Fibroblast of skin of left quadriceps (primary cell): ENCODE measurements at places on chromosomes 16 and 17.

- DNase-seq, result no peak
Measured at GRCh38 chr17:74825952-74826719, 33.5 kb downstream of the GRIN2C start.

GRCh38 chr17:27381007-27381501 lies 75.2 kb upstream of the KSR1 start:
- DNase-seq, result no peak

DNA sequence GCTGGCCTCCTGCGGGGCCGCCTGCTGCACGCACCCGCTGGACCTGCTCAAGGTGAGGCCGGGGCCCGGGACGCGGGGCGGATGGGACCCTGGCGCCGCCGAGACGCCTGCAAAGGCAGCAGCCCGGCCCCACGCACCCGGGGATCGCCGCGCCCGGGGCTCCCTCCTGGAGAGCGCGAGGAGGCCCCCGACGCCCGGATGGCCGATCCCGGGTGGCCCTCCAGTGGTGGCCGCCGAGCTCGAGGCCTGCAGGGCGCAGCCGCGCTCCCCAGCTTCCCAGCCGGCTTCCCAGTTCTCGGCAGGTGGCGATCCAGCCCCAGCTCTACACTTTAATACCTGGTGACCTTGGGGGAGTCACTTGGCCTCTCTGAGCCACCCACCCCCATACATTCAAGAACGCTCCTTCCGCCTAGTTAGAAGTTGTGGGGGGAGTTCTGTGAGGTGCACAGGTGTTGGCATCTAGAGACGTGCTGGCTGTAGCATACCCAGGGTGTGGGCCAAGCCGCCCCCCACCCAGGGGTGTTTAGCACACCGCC lies 452 bp downstream of the SLC25A10 start:
- DNase-seq, result no peak

DNA sequence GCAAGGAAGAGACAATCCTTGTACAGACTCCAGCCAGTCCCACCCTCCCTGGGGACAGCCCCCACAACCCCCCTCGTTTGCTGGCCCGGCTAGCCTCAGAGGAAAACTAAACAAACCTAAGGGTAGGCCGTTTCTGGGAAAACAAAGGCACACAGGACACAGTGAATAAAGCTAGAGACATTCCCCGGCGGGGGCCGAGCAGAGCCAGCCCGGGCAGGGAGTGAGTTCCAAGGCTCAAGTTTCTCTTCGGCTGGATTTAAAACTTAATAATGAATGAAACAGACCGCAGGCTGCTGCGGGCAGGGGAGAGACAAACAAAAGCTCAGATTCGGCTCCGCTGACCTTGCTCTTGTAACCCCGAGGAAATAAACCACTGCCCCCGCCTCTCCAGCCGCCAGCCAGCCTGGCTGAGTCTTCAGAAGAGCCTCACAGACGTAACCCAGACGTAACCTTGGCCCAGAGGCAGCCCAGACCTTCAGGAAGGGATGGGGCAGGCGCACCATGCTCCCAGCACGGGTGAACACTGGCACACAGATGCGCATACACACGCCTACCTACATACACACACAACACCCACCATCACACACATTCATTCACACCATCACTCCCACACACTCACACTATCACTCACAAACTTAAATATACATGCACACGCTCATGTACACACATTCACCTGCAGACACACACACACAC lies 216.0 kb downstream of the ZNF423 start:
- no peak for DNase-seq

DNA sequence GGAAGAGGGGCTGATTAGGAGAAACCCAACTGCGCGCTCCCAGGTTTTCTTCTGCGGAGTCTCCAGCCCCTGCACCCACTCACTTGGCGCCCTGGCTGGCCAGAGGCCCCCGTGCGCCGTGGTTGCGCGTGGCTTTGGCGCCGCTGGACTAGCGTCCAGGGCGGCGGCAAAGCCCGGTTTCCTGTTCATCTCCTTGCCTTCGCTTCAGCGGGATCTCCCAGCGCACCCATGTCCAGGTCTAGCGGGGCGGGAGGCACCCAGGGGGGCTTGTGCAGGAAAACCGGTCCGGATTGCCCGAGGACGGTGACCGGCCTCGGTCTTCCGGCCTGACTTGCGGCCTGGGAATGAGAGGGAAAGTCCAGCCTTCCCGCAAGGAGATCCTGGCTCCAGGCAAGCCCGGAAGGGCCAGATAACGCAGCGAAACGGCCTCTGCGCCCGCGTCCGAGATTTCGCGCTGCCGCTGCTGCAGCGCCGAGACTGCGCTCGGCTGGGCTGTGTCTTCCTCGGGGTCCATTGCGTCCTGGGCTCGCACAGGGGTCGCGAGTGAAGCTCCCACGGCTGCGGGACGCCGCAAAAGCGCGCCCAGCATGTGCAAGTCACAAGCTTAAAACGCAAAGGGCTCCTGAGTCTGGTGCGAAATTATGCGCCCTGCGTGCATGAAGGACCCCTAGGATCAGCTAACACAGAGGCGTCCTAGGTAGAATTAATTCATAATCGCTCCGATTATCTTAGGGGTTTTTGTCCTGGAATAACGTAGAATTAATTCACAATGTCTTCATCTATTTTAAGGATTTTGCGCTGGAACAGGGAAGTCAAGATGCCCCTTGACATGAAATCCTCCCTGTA lies 5.7 kb downstream of the FOXF1 start:
- DNase-seq, result no peak

GRCh38 chr16:79543219-79543618 lies 57.3 kb downstream of the MAF start:
- no peak for DNase-seq

DNA sequence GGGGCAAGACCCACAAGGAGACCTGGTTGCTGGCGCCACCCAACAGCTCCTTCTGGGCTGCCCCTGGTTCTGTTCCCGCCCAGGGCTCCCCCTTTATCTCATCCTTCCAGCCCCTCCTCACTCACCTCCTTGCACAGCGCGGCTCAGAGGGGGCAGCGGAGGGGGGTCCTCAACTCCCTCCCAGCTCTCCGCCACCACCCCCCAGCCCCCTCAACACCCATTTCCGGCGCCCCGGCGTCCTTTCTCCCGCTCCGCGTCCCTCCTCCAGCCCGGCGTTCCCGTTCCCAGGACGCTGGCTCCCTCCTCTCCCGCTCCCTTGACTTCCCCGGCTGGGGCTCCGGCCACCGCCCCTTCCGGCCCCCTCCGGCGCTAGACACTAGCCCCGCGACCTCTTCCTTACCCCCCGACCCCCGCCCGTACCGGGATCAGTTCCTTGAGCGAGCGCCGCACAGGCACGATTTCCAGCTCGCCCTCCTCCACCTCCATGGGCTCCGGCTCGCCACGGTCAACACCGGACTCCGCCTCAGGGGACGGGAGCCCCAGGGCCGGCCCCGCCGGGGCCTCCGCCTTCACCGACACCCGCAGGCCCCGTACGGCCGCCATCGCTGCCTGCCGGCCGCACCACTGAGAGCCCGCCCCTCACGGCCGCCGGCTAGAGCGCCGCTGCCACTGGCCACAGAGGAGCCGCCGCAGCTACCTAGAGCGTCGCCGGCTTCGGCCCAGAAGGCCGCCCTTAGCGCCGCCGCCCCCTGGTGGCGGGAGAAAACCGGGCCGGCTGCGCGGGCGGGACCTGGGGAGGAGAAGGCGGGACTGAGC lies at the start of gene NCBP3:
NCBP3 (minus strand) TSS at position 626 of the 816 bp plus-strand sequence; CDS start at position 603, 23 bp downstream.
- peak; percentile 87 for DNase-seq

DNA sequence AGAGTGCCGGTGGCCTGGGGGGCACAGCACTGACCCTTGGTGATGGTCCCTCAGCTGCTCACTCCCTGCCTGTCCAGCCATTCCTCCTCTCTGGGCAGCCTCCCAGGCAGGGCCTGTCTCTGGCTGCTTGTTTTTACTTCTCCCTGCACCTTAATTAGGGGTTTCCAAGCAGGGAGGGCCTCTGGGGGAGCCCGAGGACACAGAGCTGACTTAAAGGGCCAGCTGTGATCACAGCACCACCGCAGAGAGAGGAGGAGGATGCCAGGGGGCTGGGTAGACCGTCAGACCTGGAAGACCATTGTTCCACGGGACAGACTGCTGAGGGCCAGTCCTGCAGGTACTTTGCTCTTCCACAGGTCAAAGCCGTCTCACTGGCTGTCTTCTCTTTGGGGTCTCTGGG lies 1.2 kb upstream of the DPH1 start:
- DNase-seq, result no peak

- DNase-seq, result no peak
Measured at GRCh38 chr17:77456271-77456950, 315.6 kb downstream of the SEC14L1 start.

- DNase-seq, result no peak
Measured at GRCh38 chr17:50035421-50035879, 20.5 kb upstream of the ITGA3 start.

- no peak for DNase-seq
Measured at GRCh38 chr17:79162012-79162963, 87.7 kb downstream of the ENGASE start.

GRCh38 chr17:9115214-9116191 lies 94.2 kb downstream of the NTN1 start:
- peak; percentile 26 for DNase-seq

DNA sequence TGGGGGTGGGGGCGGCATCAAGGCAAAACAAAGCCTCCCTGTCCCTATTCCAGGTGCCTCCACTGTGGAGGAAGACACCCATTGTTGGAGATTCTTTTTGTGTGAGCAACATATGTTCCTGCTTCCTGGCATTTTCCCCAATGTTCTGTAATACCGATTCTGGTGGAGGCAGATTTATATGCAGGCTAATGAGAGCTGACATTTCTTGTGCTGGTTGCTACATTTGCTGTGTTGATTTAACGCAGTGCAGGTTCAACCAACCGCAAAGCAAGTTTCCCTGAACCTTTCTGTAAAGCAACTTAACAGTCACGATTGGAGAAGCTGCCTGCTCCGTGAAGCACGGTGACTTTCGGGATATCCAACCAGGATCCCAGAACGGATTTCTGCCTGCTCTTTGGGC lies 260.5 kb downstream of the CBLN1 start:
- DNase-seq, result peak; percentile 82

GRCh38 chr16:5895137-5895536 lies 797.5 kb upstream of the EEF2KMT start:
- DNase-seq, result peak; percentile 20

GRCh38 chr16:4410335-4411075 lies 5.9 kb downstream of the CORO7 start:
- peak; percentile 87 for DNase-seq

DNA sequence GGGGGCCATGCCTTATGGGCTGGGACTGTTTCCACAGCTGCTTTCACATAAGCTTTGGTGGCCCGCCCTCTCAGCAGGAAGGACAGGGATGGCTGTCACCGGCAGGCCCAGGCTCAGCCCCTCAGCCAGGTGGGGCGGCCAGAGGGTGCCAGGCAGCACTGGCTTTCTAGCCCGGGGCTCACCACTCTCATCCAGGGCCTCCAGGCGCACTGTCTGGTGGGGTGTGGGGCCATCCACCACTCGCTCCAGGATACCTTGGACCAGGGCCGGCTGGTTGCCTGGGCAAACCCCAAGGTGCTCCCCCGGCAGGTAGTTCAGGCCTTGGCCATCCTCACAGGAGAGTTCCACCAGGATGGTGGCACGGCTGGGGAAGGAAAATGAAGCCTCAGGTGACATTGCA lies 35.0 kb downstream of the NOS2 start:
- DNase-seq, result no peak

- DNase-seq, result no peak
Measured at GRCh38 chr16:88799569-88800276, 3.9 kb upstream of the CDT1 start.

DNA sequence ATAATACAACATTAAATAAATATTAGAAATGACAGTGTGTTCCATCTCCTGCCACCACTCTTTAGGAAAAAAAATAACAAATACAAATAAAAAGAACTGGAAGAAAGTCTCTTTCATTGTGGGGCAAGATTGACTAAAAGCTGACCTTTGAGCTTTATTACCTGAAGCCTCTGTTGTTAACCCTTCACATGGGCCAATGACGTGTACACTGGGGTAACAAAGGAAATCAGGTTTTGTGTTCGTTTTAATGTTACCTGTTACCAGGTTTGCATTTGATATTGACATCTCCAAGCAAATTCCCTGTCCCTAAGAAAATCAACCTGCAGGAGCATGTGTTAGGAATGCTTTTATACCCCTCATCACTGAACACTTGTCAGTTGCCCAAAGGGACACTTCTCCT lies 39.0 kb downstream of the NLK start:
- DNase-seq, result no peak

- DNase-seq, result no peak
Measured at GRCh38 chr17:42743595-42744282, 1.1 kb downstream of the EZH1 start.

DNA sequence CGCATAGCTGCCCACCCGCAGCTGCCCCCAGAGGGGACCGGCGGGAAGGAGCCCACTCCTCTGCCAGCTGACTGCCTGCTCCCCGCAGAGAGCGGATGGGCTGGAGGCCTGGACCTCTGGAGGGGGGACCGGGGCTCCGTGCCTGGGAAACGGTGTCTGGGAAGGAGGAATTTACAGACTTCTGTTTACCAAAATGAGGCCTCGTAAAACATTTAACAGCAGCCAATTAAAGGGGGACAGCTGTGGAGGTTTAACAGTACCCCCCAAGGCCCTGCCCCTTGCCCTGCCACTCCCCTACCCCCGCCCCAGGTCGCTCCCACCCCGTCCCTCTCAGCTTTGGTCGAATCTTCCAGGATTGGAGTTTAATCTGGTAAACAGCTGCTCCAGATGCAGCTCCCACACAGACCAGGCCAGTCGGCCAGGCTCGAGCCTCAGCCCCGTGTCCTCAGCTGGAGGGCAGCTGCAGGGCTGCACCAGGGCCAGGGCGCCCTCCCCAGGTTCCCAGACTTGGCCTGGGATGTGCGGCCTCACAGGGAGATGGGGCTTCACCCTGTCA lies 41.1 kb downstream of the BAHCC1 start:
- DNase-seq, result no peak

- no peak for DNase-seq
Measured at GRCh38 chr16:66229651-66230050, 136.8 kb upstream of the CDH5 start.

GRCh38 chr17:7354262-7354843 lies 603 bp upstream of the TMEM95 start:
- no peak for DNase-seq

GRCh38 chr17:42750739-42751344 lies 6.0 kb upstream of the EZH1 start:
- DNase-seq, result no peak

GRCh38 chr16:1297018-1297696 lies 12.3 kb upstream of the UBE2I start:
- no peak for DNase-seq

GRCh38 chr16:4288148-4288921 lies 15.5 kb upstream of the TFAP4 start:
- no peak for DNase-seq

- DNase-seq, result no peak
Measured at GRCh38 chr16:71493213-71493612, 4.1 kb upstream of the ZNF19 start.

GRCh38 chr16:55077266-55077665 lies 146.6 kb downstream of the IRX5 start:
- DNase-seq, result no peak
